Subcutaneous adipose tissue (tissue), 4 donors: ENCODE measurements at places on chromosomes 11 and 22. TPM values are rescaled to one million over a fixed set of nuclear protein-coding genes. Genes with fewer than 3 reads are reported as not detected.

The ARFIP2 gene
- 50.7 TPM for total RNA-seq

The NAALAD2 gene
- total RNA-seq = 7.7 TPM

The CASP1 gene
- 10.4 TPM for total RNA-seq

The RIBC2 gene
- total RNA-seq = not detected

The CNGA4 gene
- total RNA-seq = not detected

The DCDC1 gene
- total RNA-seq = 0.22 TPM

The TMEM45B gene
- not detected for total RNA-seq

The PATE4 gene
- total RNA-seq = not detected

The RNF215 gene
- 2.1 TPM for total RNA-seq

The KCNC1 gene
- total RNA-seq = not detected

The ART5 gene
- total RNA-seq = not detected

The KRTAP5-10 gene
- not detected for total RNA-seq

The BLID gene
- 0.66 TPM for total RNA-seq

The LINC01488 gene
- not detected for total RNA-seq

The GALNT18 gene
- total RNA-seq = 22.5 TPM

The PATL1 gene
- total RNA-seq = 12.6 TPM
